Sciatic nerve (tissue), 2 donors: ENCODE measurements at places on chromosomes 3 and 15. TPM values are rescaled to one million over a fixed set of nuclear protein-coding genes. Genes with fewer than 3 reads are reported as not detected.
A peak's percentile ranks its signal among the peaks of the same experiment; 100 is the strongest.

Gene TNFAIP8L3
- 10.8 TPM for total RNA-seq

Gene GP5
- 0.09 TPM for total RNA-seq

GRCh38 chr3:161274691-161275298 lies 53.7 kb downstream of the NMD3 start:
- DNase-seq, result no peak

Gene ANKRD63
- total RNA-seq, result not detected

GRCh38 chr3:9278498-9278897 lies 29.1 kb upstream of the SRGAP3 start:
- DNase-seq, result no peak

DNA sequence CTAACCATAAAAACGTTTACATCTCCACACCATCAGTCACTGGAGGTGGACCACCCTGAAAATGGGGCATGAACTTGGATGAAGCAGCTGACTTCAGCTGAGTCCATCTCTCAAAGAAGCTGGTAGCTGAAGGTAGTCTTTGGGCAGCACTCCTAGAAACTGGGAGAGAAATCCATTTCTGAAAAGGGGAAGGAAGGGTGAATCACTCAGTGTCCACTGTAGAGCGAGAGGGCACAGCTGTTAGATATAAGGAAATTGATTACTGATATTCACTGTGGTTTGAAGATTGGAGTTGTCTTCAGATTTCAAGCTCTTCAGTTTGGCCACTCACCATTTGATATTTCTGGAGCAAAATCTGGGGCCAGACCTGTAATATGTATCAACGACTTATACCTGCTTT lies 499.0 kb upstream of the UBE2E2 start:
- DNase-seq, result no peak

DNA sequence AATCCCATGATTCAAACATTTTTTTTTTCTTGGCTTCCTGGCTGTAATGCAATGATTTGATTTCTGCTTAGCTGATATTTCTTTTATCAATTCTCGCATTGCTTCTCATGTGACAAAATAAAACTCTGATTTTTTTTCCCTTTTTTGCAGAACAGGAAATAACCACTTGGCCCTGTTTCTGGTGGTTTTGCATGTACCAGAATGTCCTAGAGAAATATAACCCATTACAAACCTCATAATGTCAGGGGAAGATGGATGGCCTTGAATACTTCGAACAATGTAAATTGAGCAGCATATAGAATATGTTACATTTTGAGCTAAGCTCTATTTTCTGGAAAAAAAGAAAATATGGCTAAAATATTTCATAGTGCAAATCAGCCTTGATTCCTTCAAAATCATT lies 275.6 kb downstream of the RAP2B start:
- no peak for DNase-seq

- no peak for DNase-seq
Observed at GRCh38 chr3:141430316-141430715, 56.5 kb upstream of the RASA2 start.

DNA sequence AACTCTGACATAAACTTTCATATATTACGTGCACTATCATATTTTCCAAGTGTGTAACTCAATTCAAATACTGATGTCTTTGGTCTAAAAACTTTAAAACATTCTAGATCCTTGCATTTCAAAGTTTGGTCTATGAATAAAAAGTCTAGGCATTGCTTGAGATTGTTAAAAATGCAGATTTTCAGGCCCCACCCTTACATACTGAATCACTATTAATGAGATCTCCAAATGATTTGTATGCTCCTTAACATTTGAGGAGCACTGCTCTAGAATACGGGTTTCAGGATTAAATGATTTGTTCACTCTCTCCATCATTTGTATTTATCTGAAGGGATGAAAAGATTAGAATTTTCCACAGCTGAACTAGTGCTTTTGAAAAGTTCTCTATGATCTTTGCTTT lies 202.9 kb downstream of the KBTBD8 start:
- no peak for DNase-seq

GRCh38 chr3:117408811-117409210 lies 699.2 kb downstream of the TUSC7 start:
- no peak for DNase-seq

DNA sequence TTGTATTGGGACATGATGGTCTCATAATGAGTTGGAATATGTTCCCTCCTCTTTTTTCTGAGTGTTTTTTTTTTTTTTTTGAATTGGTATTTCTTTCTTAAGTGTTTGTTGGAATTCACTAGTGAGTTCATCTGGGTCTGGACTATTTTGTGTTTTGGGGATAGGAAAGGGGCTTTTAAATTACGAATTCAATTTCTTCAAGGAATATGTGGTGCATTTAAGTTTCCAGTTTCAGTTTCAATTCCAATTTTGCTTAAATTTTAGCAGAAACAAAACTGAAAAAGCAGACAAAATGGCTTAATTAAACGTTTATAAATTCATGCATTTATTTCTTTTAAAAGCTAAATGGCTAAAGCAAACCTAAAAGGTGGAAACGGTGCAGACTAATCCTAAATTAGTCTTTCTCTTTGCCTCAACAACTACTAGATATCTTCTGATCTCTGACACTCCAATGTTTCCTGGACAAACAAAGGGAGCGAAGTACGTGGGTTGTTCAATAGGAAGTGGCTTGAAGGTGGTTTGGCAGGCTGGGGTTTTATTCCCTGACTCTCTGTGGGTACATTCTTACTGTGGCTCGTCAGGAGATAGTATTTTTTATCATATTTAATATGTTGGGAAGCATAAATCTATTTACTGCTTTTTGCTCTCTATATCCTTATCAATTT lies 50.0 kb upstream of the CORO2B start:
- DNase-seq, result no peak

Gene CPB1
- 5.0 TPM for total RNA-seq

GRCh38 chr3:52693071-52693470 lies 7.2 kb downstream of the GNL3 start:
- DNase-seq, result no peak

- no peak for DNase-seq
Observed at GRCh38 chr15:69996321-69997160, 101.2 kb downstream of the TLE3 start.

Gene CD276
- total RNA-seq, result 47.0 TPM

GRCh38 chr3:180624714-180625113 lies 22.8 kb downstream of the TTC14 start:
- DNase-seq, result no peak

Gene SLC27A2
- 0.36 TPM for total RNA-seq

Gene SNTN
- not detected for total RNA-seq

Gene ULK3
- total RNA-seq, result 26.5 TPM

DNA sequence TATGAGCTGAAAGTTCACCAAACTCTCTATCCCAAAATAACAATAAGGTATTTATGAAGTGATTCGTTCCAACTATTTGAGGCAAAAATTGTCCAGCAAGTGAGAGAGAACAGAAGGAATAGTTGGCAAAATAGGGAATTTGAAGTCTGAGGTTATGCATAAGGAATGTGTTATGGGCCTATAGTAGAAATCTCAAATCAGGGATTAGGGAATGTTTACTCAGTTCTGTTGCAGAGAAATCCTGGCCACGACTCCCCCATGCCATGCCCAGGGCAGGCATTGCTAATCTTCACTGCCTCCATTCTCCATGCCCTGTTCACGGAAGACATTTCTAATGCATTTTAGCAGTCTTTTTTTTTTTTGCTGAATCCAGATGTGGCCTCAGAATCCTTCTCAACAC lies 58.6 kb downstream of the FLNB start:
- no peak for DNase-seq

DNA sequence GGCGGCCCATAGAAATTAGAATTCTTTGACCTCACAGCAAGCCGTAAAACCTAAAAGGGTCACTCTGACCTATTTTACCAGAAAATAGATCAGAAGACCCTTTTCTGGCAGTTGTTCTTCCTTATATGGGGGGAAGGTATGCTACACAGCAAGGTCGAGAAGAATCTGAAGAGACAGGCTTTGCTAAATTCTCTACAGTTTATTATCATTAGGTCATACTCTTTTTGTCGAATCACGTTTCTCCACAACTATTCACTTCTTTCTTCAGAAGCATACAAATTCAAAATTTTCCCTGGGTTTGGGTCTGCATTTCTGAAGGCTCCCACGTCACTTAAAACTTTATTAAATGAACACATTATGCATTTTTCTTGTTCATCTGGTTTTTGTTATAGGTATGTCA lies 229.5 kb upstream of the GRM7 start:
- DNase-seq, result no peak

DNA sequence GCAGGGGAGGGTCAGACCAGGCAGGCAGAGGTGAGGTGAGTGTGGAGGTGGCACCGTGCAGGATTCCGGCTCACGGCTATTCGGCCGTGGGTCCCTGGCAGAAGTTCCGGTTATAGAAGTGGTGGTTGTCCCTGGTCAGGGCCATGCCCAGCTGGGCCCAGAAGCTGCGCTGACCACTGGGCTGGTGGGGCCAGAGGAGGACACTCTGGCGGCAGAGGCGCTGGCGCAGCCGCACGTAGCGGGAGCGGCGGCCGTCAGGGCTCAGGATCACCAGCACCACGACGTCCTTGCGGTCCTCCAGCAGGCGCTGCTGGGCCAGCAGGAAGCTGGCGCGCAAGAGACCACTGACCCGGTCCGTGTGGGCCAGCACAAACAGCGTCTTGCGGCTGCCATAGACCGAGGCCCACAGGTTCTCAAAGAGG lies 4.3 kb downstream of the TLR9 start:
- DNase-seq, result peak; percentile 55

Gene TIMP4
- total RNA-seq, result 13.2 TPM

Gene NPAP1
- not detected for total RNA-seq

GRCh38 chr15:75840659-75841058 lies 2.6 kb upstream of the UBE2Q2 start:
- DNase-seq, result no peak
